IPS DF 19.7 (cell line): ENCODE measurements at places on chromosomes 5 and 9.

DNA sequence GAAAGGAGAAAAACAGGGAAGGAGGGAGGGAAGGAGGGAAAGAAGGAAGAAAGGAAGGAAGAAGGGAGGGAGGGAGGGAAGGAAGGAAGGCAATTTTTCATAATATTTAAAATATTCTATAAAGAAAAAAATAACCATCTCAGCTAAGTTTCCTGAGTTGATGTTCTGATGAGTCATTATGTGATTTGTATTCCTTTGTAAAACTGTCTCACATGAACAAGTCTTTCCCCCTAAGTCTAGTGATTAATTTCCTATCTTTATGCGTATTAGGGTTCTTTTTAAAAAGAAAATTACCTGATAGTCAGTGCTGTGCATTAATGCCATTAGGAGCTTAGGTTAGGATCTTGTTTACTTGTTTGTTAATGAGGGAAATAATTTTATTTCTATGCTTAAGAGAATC lies 94.1 kb downstream of the RASEF start:
- no peak for DNase-seq

DNA sequence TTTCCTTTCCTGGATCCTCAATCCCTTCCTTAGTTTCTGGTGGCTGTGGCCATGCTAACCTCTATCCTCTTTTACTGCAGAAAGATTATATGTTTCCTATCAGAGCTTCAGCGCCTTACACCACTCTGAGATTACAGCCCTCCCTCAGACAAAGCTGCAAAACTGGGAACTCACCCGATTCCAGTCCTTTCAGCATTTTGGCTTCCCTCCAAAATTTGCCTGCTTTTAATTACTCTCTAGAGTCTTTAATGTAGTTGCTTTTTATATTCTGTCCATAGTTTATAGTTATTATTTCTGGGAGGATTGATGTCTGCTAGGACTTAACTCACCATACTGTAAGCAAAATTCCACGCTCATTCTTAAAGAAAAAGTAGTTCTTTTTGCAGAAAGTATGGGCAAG lies 110.2 kb downstream of the NSG2 start:
- no peak for DNase-seq

- no peak for DNase-seq
Measured at GRCh38 chr9:126722922-126723806, 81.7 kb upstream of the ZBTB43 start.

GRCh38 chr5:158119961-158120723 lies 261.2 kb upstream of the CLINT1 start:
- no peak for DNase-seq

GRCh38 chr5:151917904-151918303 lies 6.7 kb downstream of the GLRA1 start:
- DNase-seq = no peak

- DNase-seq = no peak
Measured at GRCh38 chr9:97651646-97652045, 18.0 kb downstream of the NCBP1 start.

- DNase-seq = no peak
Measured at GRCh38 chr5:149028984-149029383, 33.9 kb downstream of the SH3TC2 start.

DNA sequence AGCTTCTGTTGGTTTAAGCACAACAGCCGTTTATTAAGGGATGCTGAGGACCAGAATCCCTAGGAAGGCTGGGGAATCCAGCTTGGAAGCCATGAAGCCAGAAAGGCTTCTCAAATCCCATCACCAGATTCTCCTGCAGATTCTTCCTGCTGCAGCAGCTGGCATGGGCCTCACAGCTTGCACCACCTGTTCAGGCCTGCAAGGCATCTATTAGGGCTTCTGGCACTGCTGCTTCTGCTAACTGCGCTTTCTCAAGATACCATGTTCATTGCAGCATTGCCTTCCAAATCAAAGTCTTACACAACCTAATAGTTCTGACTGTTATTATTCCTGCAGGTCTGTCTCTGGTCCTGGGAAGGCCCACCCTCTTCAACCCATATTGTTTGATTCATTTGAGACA lies 51.2 kb upstream of the ZNF366 start:
- no peak for DNase-seq

- no peak for DNase-seq
Measured at GRCh38 chr5:81779125-81779915, 28.4 kb upstream of the SSBP2 start.

- DNase-seq = no peak
Measured at GRCh38 chr9:18976709-18977531, 56.1 kb downstream of the SAXO1 start.

- DNase-seq = no peak
Measured at GRCh38 chr9:14418941-14419937, 105.3 kb upstream of the NFIB start.

DNA sequence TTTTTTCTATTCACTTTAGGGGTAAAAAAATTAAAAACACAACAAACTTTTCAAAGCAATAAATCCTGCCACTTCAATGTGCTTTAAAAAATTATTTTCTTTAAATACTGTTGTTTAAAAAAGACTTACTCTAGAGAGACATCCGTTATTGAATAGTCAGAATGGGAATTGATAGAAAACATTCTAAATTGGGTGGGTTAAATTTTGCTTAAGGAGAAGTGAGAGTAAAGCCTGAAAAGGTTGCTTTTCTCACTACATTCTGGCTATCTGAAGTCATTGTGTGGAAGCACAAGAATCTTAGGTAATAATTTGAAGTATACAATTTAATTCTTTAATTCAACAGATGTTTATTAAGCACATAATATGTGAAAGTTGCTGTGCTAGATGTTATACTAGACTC lies 509.3 kb downstream of the NR2F1-AS1 start:
- DNase-seq = no peak

- DNase-seq = no peak
Measured at GRCh38 chr5:2303431-2304100, 420.8 kb upstream of the IRX4 start.

DNA sequence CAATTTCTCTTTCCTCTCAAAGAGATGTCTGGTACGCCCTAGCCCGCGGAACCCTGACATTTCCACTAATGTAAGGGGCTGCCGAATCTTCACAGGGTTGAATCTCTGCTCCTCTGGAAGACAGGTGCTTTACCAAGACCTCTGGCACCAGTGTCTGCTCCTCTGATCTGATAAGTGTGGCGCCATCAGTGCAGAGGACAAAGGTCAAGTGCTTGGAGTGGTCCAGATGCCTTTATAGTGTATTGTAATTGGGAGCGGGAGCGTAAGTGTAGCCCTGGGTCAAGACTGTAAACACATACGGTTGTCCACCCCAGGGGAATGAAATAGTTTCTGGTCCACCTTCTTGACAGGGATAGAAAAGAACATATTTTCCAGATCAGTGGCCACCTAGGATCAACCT lies 17.7 kb downstream of the ADAMTSL2 start:
- no peak for DNase-seq

GRCh38 chr5:177403102-177403791 lies 2.8 kb upstream of the PFN3 start:
- DNase-seq = no peak

DNA sequence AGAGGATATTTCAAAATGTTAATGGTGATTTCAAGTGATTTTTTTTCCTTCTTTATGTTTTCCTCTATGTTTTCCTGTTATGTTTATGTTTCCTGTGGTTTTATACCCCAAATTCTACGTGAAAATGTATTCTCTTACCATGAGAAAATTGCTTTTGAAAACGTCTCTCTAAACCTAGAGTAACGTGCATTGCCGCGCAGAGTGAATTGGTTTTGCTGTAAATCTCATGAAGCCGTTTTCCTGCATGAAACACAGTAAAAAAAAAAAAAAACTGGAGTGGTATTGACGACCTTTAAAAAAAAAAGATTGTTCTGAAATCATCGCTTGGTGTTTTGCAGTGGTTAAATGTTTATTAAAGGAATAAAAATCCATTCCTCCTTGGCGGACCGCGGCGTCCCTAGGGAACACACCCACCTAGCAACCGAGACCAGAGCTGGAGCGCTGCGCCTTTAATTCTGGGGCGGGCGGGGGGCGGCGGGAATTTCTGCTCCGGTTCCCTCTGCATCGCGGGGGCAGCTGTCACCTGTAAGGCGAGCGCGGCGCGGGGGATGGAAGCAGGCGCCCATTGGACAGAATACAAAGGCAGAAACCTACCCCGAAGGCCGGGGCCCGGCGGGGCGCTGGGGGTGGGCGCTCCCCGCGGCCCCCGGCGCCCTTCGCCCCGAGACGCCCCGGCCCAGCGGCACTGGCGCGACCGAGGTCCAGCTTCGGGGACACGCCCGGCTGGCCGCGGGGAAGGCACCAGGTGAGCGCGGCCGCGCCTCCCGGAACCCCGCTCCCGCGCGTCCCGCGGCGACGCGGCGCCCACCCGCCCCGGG lies at the start of gene SOWAHA:
Gene SOWAHA, plus strand, starts transcription at position 522 of the 818 bp plus-strand sequence. CDS start 320 bp downstream, outside the sequence.
- no peak for DNase-seq

DNA sequence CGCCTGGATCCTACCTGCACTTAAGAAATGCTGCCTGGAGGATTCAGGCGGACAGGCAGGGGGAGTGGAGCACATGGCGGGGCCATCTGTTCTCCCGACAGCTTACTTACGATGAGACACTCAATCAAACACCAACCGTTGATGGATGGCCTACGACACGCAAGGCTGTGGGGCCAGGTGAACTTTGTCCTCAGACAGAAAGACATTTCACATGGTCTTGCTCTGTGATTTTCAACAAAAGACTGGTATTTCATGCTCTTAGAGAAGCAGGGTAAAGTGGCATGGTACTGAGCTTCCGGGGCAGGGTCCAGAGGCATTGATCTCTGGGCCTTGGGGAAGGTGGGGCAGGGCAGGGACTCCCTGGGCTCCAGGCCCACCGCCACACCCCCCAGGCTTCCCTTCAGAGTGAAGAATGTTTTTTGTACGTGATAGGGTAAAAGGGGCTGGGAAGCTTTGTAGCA lies 9.1 kb upstream of the OLFM1 start:
- no peak for DNase-seq

- no peak for DNase-seq
Measured at GRCh38 chr5:134968055-134968454, 348 bp downstream of the CATSPER3 start.

- no peak for DNase-seq
Measured at GRCh38 chr5:84437673-84438315, 53.1 kb upstream of the EDIL3 start.

DNA sequence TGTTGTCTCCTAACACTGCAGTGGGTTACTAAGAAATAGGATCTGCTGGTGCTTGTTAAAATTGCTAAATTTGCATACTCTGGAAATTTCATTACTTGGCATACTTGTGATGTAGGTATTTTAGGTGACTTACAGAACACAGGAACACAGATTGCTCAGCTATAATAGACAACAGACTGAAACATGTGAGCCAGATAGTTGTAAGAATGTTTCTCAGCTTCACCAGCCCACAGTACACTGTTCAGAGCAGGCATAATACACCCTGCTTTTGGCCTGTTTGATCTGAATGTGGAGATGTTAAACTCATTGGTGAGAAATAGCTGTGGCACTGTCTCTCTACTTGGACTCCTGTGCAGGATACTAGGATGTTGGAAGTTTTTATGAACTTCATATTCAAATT lies 275.7 kb downstream of the CSNK1G3 start:
- no peak for DNase-seq

GRCh38 chr9:126480813-126481212 lies 132.9 kb upstream of the LMX1B start:
- no peak for DNase-seq

DNA sequence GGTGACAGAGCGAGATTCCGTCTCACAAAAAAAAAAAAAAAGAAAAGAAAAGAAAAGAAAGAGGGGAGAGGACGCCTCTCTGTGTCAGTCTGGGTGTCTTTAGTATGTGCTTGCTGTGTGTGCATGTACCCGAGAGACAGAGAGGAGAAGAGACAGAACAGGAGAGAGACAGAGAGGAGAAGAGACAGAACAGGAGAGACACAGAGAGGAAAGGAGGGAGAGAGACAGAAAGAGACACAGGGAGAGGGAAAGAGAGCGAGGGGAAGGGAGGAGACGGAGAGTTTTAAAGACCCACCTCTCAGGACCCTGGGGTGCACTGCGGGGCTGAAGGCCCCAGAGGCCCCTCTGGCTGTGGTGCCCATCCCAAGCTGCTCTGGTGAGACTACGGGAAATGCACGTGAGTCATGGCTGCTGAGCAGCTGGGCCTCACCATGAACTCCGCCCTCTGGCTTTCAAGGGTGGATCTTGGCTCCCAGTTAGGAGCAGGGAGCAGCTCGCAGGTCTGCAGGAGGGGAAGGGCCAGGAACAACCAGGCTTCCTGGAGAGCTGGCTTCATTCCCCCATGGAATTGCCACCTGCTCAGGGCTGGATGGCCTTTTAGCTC lies 7.9 kb downstream of the SLC6A3 start:
- no peak for DNase-seq

DNA sequence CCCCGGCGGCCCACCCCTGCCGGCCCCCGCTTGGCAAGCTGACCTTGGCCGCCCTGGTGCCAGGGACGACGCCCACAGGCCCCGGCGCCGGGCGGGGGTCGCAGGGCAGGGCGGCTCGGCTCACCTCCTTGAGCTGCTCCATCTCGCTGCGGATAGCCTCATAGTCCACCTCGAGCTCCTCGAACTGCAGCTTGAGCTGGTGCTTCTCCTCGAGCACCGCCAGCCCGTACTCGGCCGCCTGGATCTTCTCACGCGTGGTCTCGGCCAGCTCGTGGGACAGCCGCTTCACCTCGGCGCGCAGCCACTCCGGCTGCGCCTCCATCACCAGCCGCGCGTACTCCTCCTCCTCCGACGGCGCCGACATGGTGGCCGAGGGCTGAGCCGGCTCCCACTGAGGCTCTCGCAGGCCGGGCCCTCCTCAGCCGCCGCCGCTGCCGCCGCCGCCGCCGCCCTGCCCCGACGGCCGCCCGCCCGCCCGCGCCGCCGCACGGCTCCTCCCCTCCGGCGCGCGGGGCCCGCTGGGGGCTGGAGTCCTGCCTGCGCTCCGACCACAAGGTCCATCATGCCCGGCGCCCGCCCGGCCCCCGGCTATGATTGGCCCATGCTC lies at the start of gene BICD2:
Gene BICD2, minus strand, starts transcription at position 453 of the 607 bp plus-strand sequence. Its CDS starts 89 bp downstream, at position 364.
- no peak for DNase-seq

DNA sequence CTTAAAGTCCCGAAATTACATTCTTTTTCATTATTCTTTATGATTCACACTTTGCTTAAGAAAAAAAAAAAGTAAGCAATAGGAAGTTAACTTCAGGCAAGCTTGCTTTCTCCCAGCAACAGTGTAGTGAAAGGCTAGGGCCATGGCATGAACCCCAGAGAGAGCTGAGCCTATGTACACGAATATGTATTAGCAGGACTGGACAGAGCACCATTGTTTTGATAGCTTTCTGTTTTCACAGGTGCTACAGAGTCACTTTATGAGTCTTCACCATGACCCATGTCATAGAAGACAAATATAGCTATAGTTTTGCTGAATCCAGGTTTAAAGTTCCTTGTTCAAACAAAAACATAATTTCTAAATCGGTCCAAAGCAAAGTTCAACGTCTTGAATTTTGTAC lies 199.2 kb downstream of the ADAMTSL1 start:
- DNase-seq = no peak

DNA sequence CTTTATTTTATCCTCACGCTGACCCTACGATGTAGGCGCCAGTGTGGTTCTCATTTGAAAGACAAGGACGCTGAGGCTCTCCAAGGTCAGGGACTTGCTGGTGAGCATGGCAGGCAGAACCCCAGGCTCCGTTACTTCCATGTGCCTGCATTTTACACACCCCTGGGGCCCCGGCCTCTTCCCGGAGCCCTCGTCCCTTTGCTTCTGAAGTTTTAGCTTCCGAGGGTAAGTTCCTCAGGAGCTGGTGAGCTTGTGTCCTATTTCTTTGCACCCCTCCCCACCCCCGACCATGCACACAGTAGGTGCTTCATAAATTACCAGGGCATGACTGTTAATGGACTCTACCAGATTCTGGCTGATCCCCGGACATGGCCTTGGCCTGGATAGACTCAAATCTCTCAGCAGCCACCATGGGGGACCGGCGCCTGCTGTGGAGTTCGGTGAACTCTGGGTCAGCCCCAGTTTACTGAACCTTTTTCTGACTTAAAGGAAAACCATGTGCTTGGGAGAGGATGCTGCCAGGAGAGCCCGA lies 59.3 kb upstream of the RNU6ATAC start:
- no peak for DNase-seq

GRCh38 chr9:2367970-2368369 lies 253.6 kb upstream of the VLDLR start:
- no peak for DNase-seq
